Fibroblast of the aortic adventitia (primary cell): ENCODE measurements at places on chromosomes 1 and 21. TPM values are rescaled to one million over a fixed set of nuclear protein-coding genes. Genes with fewer than 3 reads are reported as not detected.

The TSPAN1 gene
- 0.81 TPM in 1 of 2 replicates, not detected in the other for total RNA-seq

The WDR64 gene
- not detected in 2 replicates for total RNA-seq

The TSPEAR gene
- total RNA-seq = 0.08 TPM in 1 of 2 replicates, not detected in the other

DNA sequence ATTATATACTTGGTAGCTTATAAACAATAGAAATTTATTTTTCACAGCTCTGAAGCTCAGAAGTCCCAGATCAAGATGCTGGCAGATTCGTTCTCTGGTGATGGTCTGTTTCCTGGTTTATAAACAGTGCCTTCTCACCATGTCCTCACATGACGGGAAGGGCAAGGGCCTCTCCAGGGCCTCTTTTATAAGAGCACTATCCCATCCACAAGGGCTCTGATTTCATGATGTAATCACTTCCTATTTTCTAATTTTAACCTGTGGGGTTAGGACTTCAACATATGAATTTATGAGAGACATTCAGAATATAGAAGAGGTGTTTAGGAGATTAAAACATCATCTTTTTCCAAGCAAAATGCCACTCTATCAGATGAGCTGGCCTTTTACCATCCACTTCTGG, 32.1 kb upstream of the PLPPR4 start:
- no peak for DNase-seq

DNA sequence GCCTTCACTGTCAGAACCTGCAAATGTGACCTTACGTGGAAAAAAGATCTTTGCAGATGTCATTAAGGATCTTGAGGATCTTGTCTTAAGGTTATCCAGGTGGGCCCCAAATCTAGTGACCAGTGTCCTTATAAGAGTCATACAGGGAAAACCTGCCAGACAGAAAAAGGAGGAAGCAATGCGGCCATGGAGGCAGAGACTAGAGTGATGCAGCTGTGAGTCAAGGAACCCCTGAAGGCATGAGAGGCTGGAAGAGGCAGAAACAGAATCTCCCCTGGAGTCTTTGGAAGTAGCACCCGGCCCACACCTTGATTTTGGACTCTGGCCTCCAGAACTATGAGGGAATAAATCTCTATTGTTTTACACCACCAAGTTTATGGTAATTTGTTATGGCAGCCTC, 36.5 kb upstream of the DNASE2B start:
- DNase-seq = no peak

DNA sequence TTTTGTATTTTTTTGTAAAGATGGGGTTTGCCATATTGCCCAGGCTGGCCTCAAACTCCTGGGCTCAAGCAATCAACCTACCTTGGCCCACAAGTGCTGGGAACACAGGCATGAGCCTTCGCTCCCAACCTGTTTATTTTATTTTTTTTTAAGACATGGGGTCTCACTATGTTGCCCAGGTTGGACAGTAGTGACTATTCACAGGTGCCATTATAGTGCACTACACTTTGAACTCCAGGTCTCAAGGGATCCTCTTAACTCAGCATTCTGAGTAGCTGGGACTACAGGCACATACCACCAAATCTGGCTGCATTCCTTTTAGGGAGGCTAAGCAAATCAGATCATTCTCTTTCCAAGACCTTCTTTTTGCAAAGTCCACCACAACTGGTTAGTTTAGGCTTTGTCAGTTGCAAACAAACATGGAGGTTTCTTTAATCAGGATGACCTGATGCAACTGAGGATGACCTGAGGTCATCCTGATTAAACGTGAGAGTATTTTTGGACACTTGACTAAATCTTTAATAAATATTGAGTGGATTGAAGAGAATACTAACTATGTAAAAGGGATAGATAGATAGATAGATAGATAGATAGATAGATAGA, 30.0 kb upstream of the RALGPS2 start:
- DNase-seq = no peak

- DNase-seq = no peak
These were observed 1.5 kb downstream of the B3GALT6 start for GRCh38 chr1:1233567-1233892.

GRCh38 chr21:31917108-31917507, 44.3 kb downstream of the HUNK start:
- DNase-seq = no peak

- no peak for DNase-seq
These were observed 19.8 kb downstream of the LRRC38 start for GRCh38 chr1:13494025-13494424.

DNA sequence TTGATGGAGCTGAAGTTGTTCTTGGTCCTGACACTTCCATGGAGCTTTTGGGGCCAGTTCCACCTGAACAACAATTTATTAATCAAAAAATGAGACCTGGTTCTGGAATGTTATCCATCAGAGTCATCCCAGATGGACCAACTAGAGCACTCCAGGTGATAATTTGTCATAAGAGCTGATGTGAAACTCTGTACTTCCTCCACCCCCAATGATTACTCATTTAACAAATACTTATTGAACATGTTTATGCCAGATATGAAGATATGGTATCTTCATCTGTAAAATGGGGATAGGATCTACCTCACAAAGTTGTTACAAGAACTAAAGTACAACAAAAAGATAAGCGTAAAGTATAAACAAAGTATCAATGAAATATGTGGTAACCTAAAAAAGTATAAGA, 153.2 kb downstream of the VPS13D start:
- DNase-seq = no peak

DNA sequence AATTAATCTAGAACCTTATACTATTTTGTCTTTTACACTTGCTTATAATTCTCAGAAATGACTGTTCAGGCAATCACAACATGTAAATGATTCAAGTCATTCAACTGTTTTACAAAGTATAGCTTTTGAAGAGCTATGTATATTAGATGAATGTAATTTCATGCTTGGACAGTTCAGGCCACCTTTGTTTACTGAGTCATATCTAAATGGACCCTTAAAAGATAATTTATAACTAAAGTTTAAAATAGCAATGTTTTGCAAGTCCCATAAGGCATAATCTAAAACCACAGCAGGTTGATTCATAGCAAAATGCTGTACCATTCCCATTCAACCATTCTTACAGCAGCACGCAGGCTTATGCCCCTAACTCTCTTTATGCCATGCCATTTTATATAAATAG, 64.8 kb downstream of the PIK3R3 start:
- DNase-seq = no peak

DNA sequence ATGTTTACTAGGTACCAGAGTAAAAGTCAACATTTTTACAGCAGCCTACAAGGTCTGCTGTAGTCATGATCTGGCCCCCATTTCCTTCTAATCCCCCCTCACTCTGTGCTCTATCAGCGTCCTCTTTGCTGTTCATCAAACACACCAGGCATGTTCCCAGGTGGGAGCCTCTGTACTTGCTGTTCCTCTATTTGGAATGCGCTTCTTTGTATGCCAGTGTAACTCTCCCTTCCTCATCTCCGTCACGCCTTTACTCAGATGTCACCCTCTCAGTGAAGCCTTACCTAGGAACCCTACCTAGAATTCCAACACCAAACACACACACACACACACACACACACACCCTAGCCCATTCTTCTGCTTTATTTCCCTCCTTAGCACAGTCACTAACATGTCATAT, 21.0 kb downstream of the TP53BP2 start:
- no peak for DNase-seq

DNA sequence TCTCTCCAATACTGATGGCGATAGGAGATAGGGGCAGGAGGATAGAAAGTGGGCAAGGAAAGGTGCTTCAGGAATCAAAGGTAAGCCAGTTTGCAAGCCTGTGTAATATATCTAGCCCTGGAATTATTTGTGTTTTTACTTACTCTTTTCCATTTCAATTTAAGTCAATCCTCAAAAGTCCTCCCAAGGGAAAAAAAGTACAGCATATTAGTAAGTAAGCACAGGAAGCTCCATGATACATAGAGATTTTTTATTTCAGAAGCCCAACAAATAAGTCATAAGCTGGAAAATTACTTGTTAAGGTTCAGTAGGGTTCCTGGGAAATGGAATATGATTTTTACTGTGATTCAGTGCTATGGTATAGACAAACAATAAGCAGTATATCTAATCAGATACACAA, 337.7 kb upstream of the DUSP10 start:
- DNase-seq = peak; percentile 64

GRCh38 chr1:154982341-154982740, 803 bp upstream of the FLAD1 start:
- DNase-seq = no peak

- no peak for DNase-seq
These were observed 19.3 kb downstream of the PHGDH start for GRCh38 chr1:119731060-119731459.

DNA sequence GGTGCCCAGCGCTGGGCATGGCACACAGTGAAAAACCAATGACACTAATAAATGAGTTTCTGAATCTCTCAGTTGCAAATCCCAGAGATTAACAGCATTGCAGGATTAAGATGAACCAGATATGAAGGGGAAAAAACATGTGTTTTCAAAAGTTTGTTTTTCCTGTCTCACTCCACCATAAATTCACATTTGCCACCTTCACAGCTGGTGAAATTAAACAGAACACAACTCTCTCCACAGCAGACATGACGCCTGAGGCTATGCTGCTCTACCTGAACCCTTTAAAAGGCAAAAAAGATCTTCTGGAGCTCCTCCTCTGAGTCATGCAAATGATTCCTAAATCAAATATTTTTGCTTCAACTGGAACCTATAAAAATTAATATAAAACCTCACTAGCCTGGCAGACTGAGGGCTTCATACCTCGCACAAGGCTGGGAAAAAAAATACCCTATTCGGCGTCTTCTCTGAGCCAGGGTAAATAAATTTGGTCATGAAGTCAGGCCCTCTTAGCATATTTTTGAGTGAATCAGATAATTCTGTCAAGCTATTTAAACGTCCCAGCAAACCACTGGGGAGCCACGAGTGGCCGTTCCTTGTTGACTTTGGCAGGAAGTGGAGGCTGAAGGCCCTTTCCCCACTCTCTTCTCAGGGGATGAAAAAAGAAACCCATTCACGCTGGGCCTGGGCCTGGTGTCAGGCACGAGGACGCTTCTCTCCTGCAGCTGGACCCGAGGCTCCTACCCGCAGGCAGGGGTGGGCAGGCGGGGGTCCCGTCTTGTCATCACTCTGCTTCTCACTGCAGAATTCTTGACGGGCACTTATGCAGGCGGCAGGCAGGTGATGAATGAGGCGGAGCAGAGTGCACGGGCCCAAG, 53.0 kb downstream of the DMRTB1 start:
- DNase-seq = peak; percentile 87

- DNase-seq = no peak
These were observed 401.8 kb downstream of the CAMTA1 start for GRCh38 chr1:7187112-7187493.

GRCh38 chr1:63730211-63730610, 43.6 kb upstream of the ROR1 start:
- no peak for DNase-seq
